ENCODE measurements at places on chromosomes 16 and 17.

GRCh38 chr16:68792465-68793324 is 50.6 kb upstream of the TANGO6 start:
- DNase-seq: no peak

DNA sequence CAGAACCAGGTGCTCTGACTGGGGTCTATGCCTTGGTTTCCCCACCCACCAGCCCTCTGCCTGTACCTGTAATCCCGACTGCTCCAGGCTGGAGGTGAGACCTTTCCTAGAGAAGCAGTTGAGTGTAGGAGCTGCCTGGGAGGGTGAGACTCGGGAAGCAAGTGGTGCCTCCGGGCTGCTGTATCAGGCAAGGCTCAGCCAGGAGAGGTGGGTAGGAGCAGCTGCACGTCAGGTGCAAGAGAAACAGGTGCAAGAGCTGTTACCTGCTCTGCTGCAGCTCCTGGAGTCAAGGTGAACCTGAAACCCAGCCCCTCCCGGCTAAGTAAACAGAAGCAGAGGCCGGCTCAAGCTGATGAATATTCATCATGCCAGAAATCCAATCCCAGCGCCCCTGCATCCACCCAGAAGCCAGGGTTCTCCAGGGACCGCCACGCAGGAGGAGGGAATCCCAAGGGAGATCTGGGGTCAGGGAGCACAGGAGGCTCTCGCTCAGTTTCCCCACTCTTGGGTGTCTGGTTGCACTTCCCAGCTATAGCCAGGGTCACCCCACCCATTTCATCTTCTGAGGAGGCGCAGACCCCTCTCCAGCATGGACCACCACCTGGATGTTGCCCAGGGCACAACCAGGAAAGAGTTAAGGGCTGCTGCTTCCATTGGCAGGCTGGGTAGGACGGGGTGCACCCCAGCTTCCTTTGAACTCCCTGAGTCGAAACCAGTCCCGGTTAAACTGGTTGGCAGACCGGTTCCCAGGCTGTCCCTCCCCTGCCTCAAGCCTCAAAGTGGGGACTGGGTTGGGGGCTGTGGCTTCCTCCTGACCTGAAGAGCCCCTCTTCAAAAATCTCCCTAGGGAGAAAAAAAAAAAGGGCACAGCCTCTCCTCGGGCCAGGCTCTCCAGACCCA is at the start of gene PRR15L:
Gene PRR15L (minus strand): TSS at position 293 of the 900 bp plus-strand sequence. CDS start 4,649 bp downstream, outside the sequence.
- no peak for DNase-seq

DNA sequence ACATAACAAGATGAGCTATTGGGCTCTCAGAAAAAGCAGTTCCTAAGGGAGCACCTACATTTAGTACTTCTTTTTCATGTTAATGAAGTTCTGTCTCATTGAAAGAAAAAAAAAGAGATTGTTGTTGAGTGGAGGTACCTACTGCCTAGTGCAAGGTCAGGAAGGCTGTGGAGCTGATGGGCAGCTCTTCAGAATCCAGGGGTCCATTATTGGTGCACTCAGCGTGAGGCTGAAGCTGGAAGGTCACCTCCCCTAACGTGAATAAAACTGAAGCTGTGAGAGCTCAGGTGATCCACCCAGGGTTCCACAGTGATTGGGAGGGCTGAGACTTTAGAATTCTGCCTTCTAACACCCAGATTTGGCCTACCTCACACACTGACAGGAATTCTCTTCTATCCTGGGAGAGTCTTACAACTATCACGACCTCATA is 153.9 kb upstream of the TBX2 start:
- no peak for DNase-seq

GRCh38 chr17:82338858-82339633 is 5.5 kb upstream of the SECTM1 start:
- DNase-seq: no peak

DNA sequence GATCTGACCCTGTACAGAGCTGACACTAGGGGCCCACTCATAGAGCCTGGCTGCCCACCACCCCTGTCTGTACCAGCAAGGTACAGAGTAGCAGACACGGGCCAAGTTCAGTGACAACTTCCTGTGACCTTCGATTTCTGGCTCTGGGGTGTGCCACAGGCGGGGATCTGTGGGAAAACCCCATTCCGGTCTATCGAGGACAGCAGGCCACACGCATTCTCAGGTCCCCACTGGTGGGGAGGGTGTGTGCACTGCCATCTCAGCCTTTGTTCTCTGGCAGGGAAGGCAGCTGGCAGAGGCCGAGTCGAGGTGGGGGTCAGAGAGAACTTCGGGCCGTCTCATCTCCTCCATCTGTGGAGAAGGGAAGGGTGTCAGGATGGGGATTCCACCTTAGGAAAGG is 10.0 kb downstream of the NLE1 start:
- DNase-seq: no peak

GRCh38 chr17:37429453-37429852 is 22.8 kb downstream of the TADA2A start:
- DNase-seq: no peak

- DNase-seq: no peak
These were observed 2.6 kb upstream of the SLC38A8 start for GRCh38 chr16:84045001-84045817.

GRCh38 chr16:7450440-7450839 is 117.8 kb downstream of the RBFOX1 start:
- no peak for DNase-seq

DNA sequence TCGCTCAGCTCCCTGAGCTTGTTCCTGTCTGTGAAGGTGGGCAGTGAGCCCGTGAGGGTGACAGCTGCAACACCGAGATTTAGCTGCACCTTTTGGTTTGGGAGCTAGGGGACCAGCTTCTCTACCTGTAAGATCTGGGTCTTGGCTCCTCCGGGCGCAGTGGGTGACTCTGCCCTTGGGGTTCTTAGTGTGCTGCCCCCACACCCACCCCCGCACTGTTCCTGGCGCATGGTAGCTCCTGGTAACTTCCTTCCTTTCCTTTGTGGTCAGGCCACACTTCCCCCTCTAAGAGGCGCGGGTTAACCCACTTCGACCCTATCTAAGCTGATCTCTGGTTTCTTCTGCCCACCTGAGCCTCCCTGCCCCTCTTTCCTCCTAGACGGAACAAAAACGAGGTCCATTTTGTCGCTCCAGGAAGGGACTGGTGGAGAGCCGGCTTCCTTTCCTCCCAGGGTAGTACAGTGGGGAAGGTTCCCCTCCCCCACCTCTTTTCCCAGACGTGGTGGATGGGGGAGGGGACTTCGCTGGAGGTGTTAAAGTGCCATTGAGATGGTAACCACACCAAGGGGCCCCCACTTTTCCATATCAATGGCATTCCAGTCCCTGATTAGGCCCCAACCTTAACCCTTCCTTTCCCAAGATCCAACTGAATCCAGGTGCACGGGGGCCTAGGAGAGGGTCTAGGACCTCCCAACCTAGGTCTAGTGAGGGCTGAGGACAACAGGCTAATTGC is 4.6 kb upstream of the CLDN9 start:
- peak; percentile 18 for DNase-seq

DNA sequence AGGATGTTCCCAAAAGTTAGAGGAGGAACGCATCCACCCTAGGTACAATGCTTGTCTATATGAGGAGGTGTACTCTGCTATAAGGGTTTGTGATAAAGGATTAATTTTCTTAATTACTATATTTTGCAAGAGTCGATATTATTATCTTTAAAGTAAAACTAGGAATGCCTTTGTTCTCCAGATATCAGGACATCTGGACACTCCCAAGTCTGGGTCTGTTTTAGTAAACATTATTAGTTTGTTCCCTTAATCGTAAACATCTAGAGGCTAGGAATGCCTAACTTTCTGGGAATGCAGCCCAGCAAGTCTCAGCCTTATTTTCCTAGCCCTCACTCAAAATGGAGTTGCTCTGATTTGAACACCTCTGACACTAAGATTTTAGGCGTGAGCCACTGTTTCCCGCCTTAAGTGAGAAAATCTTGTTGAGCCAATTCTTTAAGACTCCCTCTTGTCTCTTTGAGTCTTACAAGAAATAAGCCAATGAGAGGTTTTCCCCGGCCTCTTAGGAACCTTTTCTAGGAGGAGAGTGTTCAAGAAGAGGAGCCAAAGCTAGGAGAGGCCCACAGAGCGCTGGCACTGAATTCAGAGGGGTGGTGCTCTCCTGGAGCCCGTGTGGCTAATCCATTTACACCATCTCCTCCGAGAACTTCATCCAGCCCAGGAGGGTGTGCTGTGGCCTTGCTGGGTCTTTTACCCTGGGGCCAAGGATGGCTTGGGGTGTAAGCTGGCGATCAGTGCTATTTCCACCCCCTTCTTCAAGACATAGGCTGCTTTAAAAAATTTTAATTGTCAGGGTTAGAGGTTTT is 40.9 kb downstream of the SMARCE1 start:
- no peak for DNase-seq

DNA sequence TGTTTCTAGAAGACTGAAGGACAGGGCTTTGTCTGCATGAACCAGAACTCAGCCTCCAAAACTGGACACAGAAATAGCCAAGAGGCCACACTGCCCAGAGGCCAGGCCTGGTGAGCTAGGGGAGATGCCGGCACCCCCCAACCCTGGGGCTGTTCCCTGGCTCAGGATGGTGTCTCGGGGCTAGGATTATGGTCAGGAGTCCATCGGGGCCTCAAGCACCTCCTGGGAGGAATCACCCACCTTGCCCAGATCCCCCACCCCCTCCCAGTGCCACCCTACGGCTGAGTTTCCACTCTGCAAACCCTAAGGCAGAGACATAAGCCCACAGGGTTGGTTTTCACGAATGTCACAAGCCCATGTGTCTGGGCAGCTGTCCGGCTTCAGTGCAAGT is 37.2 kb downstream of the SLC7A5 start:
- no peak for DNase-seq

DNA sequence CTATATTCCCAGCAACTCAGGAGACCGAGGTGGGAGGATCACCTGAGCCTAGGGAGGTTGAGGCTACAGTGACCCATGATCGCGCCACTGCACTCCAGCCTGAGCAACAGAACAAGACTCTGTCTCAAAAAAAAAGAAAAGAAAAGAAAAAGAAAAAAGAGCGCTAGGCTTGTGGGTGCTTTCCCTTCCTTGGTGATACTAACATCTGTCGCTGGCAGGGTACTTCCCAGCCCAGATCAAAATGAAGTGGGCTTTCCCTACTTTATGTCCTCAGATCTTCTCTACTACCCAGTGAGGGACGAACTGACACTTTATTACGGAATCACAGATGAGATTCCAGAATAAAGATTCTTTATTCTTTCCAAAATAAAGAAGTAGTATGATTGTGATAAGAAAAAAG is 103.8 kb upstream of the NOL11 start:
- DNase-seq: no peak
